ENCODE measurements at places on chromosomes 13 and 19. TPM values are rescaled to one million over a fixed set of nuclear protein-coding genes. Genes with fewer than 3 reads are reported as not detected.

DNA sequence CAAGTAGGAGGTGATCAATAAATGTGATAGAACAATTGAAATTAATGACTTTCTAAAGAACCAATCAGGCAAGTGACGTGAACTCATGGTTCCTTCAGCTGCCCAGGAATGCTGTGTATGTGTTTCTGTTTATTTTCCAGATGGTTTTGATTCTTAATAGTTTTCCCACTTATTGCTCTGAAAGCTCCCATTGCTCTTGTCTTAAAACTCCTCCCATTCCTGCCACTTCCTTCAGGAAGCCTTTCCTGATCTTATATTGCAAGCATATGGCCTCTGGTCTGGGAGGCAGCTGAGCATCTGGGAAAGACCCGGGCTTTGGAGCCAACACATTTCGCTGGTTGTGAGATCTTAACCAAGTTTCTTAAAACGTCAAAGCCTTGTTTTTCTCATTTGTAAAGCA is 17.1 kb upstream of the LATS2 start:
- DNase-seq, result no peak

- no peak for DNase-seq
These were observed 608.6 kb upstream of the MIR17HG start for GRCh38 chr13:90738881-90739280.

DNA sequence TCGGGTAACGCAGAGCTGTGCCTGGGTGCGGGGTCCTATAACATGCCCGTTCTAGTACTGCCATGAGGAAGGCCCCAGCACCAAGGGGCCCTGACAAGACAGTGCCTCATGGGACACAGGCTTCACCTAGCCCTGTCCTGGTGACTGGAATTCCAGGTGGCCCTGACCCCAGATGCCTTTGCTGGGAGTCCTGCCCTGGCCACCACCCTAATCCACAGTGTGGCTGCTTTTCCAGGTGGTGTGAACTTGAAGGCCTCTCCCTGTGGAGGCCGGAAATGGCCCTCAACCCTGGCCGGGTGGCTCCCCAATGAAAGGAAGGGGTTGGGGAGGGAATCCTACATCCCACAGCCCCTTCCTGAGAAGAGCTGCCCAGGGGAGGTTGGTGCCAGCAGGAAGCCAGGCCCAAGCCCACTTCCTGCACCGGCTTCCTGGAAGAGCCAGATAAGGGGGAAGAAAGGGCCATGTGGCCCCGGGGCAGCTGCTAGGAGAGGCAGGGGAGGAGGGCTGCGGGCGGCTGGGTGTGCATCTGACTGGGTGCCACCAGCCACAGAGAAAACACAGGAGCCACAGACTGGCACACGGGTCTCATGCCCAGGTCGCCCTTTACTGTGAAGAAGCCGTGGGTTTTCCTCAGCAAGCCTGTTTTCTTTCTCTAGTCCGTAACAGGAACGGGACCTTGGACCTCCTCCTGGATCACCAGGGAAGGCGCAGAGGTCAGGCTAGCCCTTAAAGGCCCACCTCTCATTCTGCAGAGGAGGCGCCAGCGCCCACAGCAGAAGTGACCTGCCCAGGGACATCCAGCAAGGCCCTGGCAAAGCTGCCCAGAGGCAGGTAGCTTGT is 4.7 kb downstream of the LSM4 start:
- DNase-seq, result no peak

- DNase-seq, result no peak
These were observed 17.7 kb upstream of the RUBCNL start for GRCh38 chr13:46404733-46405100.

DNA sequence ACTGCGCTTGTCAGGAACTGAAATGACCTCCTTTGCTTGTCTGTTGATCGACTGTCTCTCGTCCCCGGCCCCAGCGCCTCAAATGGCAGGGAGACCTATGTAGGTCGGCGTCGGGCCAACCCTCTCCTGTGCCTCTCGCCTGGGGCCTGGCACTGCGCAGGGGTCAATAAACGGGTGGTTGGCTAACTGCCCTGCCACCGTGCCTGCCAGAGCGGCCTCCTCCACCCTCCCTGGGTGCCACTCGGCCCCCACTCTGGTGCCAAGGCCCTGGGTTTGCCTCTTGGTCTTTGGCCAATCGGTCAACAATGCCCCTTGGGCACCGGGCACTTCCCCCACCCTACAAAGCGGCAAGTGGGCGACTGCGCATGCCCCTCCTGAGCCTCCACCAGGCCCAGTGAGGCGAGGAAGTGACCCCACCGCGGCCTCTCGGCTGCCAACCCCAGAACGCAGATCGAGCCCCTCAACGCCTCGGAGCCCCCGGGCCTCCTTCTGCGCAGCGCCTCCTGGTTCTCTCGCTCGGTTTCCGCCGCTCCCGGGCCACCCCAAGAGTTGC is 1.1 kb downstream of the KEAP1 start:
- DNase-seq, result no peak

- DNase-seq, result no peak
These were observed 555 bp downstream of the NR2C2AP start for GRCh38 chr19:19202707-19203011.

GRCh38 chr19:47322058-47322457 is 9.9 kb upstream of the C5AR2 start:
- no peak for DNase-seq

DNA sequence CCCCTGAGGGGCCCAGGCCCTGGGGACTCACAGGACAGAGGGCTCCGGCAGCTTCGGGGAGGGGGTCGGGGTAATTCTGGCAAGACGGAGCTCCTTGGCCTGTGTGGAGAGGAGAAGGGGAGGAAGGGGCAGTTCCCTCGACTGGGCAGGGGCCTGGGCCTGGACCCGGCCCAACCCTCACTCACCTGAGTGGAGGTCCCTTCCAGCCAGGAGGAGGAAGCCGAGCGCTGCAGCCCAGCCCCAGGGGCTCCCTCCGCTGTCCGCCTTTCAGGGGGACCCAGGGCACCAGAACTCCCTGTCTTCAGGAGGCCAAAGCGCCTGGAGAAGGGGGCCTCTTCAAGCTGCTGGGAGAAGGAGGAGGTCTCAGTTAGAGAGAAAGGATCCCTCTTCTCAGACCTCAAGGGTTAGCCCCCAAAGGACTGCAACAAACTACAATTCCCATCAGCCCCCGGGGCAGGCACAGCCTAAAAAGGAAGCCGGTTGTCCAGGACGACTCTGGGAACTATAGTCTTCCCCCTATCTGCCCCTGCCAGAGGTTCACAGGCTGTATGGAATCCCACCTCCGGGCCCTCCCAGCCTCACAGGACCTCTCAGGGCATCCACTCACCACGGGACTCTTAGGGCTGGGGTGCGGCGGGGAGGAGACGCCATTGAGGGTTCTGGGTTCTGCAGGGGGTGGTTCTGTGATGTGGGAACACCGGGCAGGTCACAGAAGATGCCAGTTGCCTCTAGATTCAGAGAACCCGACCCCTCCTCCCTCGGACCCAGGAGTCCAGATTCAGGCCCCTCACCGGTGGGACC is 19.8 kb downstream of the EPS8L1 start:
- no peak for DNase-seq

GRCh38 chr19:6886277-6886897 is 992 bp upstream of the ADGRE1 start:
- DNase-seq, result no peak

GRCh38 chr19:56116606-56117005 is 4.5 kb downstream of the ZNF787 start:
- DNase-seq, result no peak

DNA sequence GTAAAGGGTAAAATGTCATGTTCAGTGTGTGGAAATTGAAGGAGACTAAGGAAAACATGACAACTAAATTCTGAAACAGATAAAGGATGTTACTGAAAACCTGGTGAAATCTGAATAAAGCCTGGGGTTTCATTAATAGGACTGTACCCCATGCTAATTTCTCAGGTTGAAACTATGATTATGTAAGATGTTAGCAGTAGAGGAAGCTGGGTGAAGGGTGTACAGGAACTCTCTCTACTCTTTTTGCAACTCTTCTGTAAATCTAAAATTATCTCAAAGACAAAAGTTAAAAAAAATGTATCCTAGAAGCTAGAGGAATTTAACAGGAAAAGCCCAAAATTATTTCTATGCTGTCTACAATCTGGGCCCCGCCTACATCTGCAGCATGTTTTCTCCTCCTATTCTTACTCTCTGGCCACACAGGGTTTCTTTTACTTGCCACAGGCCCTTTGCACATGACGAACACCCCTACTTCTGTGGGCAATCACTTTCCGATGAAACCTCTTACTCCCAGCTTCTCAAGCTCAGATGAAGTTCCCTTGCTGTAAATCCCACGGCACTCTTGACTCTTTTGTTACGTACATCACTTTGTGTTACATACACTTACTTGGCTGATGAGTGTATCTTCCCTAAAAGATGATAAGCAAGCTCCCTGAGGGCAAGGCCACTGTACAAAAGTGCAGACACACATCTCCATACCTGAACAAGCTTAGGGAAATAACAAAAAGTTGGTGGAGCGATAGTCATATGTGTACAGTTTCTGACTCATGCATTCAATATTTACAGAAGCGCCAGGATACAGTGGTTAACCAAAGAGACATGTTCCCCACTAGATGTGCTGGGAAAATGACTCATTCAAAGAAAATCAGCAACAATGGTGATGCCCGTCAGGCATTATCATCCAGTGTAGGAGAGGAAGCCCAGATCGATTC is 32.6 kb downstream of the RUBCNL start:
- no peak for DNase-seq

- DNase-seq, result no peak
These were observed 23.1 kb downstream of the CCDC8 start for GRCh38 chr19:46390121-46390858.

GRCh38 chr13:80921541-80921940 is 580.6 kb upstream of the SPRY2 start:
- peak; percentile 44 for DNase-seq

GRCh38 chr13:30743319-30744055 is 8.1 kb downstream of the ALOX5AP start:
- DNase-seq, result no peak

IL12RB1 gene
- 0.35 TPM for polyA plus RNA-seq

USE1 gene
- 31.6 TPM for polyA plus RNA-seq

CTXN1 gene
- polyA plus RNA-seq, result 2.0 TPM

JOSD2 gene
- polyA plus RNA-seq, result 24.6 TPM

EDDM13 gene
- 1.8 TPM for polyA plus RNA-seq

ZNF135 gene
- polyA plus RNA-seq, result 12.5 TPM

FFAR3 gene
- 0.08 TPM for polyA plus RNA-seq

SLITRK6 gene
- 5.5 TPM for polyA plus RNA-seq

PEAK3 gene
- polyA plus RNA-seq, result 0.05 TPM

SIGLEC12 gene
- polyA plus RNA-seq, result not detected

All from forelimb muscle (tissue), 1 donor.